ENCODE measurements at places on chromosomes 11 and 22. TPM values are rescaled to one million over a fixed set of nuclear protein-coding genes. Genes with fewer than 3 reads are reported as not detected.
A peak's percentile ranks its signal among the peaks of the same experiment; 100 is the strongest.

- H3K4me1 ChIP-seq: peaks cover 44% of the 10 kb centered on the region
- peak; percentile 59 for DNase-seq
- H3K36me3 ChIP-seq: peaks cover 46% of the 10 kb centered on the region
- no peaks in the 10 kb centered on the region for H3K27me3 ChIP-seq
- no peak overlapping the region for H3K27ac ChIP-seq
- no peak overlapping the region for H3K4me3 ChIP-seq
Observed at GRCh38 chr22:44192098-44192815, 11.5 kb downstream of the PARVG start.

DNA sequence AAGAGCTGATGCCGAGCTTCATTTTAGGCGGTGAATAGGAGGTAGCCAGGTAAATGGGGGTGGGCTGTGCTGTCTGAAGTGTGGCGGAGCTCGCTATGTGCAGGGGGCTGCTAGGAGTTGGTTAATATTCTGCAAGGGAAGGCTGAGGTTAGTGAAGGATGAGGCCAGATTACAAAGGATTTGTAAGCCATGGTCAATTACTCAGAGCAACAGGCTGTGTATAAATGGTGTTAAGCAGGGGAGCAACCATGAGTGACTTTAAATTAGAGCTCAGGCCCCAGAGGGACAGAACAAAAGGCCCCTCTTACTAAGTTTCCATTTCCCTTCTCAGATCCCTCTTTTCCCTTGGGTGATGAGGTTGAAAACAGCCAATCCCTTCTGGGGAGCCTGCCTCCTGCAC is 7.3 kb upstream of the MCAM start:
- no peaks in the 10 kb centered on the region for H3K36me3 ChIP-seq
- no peak for DNase-seq
- no peak overlapping the region for H3K27ac ChIP-seq
- no peak overlapping the region for H3K4me3 ChIP-seq
- peaks cover 2% of the 10 kb centered on the region for H3K27me3 ChIP-seq

- H3K27me3 ChIP-seq: peaks cover 18% of the 10 kb centered on the region
- no peaks in the 10 kb centered on the region for H3K36me3 ChIP-seq
- no peak overlapping the region for H3K27ac ChIP-seq
- DNase-seq: no peak
- no peak overlapping the region for H3K4me3 ChIP-seq
- no peaks in the 10 kb centered on the region for H3K4me1 ChIP-seq
Observed at GRCh38 chr22:44423556-44424358, 74.3 kb downstream of the RTL6 start.

DNA sequence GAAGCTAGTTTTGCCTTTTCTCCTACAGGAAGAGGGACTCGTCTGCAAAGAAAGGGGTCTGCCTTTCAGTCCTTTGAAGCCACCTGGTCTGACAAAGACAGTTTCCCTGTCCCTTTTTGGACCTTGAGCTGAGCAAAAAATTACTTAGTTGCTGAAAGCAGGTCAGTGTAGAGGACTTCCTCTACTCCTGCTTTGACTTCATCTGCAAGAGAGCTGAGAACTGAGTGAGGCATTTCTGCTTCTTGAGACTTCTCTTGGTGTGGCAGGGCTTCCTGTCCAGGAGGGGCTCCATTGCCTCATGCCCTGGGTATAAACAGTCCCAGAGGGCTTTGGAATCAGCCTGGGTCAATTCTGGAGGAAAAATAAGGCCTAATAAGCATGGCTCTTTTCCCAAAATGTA is 73.1 kb downstream of the ZNRF3 start:
- H3K27ac ChIP-seq: no peak overlapping the region
- H3K4me1 ChIP-seq: peaks cover 20% of the 10 kb centered on the region
- peaks cover 84% of the 10 kb centered on the region for H3K27me3 ChIP-seq
- no peak for DNase-seq
- no peak overlapping the region for H3K4me3 ChIP-seq
- H3K36me3 ChIP-seq: no peaks in the 10 kb centered on the region

GRCh38 chr11:25980091-25980490 is 351.8 kb upstream of the ANO3 start:
- no peaks in the 10 kb centered on the region for H3K27me3 ChIP-seq
- H3K27ac ChIP-seq: no peak overlapping the region
- no peak overlapping the region for H3K4me3 ChIP-seq

Gene TPP1
- total RNA-seq: 78.9 TPM
